ENCODE measurements at places on chromosomes 3 and 15. TPM values are rescaled to one million over a fixed set of nuclear protein-coding genes. Genes with fewer than 3 reads are reported as not detected.

Gene PCOLCE2
- total RNA-seq = 2.5 TPM

Gene PIGBOS1
- 10.8 TPM for total RNA-seq

Gene PEX5L
- 0.98 TPM for total RNA-seq

Gene DUOXA1
- 0.75 TPM for total RNA-seq

Gene TM4SF1
- total RNA-seq = 146 TPM

Gene GRK7
- not detected for total RNA-seq

Gene MCTP2
- 5.7 TPM for total RNA-seq

Gene PLA2G4E
- total RNA-seq = not detected

Gene PLSCR1
- 64.0 TPM for total RNA-seq

Gene FSIP1
- total RNA-seq = 0.63 TPM

DNA sequence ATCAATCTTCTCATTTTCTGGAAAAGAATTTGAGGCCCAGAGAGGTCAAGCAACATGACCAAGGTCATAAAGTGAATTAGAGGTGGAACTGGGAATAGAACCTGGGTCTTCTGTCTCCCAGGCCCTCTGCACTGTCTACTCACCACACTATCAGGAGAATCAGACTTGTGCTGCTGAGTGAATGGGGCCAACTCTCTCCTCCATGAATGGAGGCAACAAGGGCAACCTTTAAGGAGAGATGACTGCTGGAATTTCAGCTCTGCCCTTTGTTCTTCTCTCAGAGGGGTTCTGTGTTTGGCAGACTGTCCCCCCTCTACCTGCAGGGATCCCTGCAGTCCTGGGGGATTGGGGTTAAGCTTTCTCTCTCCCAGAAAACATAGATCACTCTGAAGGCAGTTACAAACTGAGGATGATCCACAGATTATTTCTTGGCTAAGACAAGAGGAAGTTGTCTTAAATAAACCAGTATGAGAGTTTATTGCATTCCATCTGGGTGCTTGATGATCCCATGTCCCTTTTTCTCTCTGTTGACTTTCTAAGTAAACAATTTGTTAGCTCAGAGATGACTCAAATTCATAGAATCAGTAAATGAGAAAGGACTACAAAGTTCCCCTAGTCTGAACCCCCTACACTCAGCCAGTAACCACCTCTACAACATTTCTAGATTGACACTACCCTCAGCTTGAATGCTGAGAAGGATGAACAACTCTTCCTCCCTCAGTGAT lies 99.0 kb upstream of the LIPC start:
- H3K4me1 ChIP-seq = peaks cover 55% of the 10 kb centered on the region
- 0 out of 2 replicates have a peak, but pooled peaks cover 3% of the 10 kb centered on the region for H3K36me3 ChIP-seq
- no peaks in the 10 kb centered on the region for H3K27me3 ChIP-seq

- peaks cover 43% of the 10 kb centered on the region for H3K4me1 ChIP-seq
- H3K27me3 ChIP-seq = no peaks in the 10 kb centered on the region
- no peak for DNase-seq
- no peak overlapping the region for H3K4me3 ChIP-seq
- H3K36me3 ChIP-seq = peaks cover 24% of the 10 kb centered on the region
- peak overlapping the region; percentile 5 for H3K27ac ChIP-seq
Observed at GRCh38 chr3:124826703-124827102, 60.5 kb downstream of the ITGB5 start.

DNA sequence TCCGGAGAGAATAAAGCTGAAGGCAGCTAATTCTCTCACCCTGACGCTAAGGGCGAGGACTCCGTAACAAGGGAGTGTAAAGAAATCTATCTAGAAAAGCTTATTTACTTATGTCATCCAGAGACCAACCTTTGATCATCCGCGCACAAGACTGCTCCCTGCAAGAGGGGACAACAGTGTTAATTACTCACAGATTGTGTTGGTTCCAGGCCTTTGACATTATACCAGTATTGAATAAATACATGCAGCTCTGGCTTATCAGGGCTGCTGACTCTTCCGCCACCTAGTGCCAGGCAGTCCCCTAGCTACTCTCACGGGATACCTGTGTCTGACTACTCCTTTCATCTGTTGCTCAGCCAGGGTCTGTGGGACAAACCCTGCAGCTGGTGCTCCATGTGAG lies 211.7 kb downstream of the DTWD1 start:
- peak; percentile 7 for DNase-seq
- H3K36me3 ChIP-seq = no peaks in the 10 kb centered on the region
- H3K4me1 ChIP-seq = no peaks in the 10 kb centered on the region
- H3K27me3 ChIP-seq = no peaks in the 10 kb centered on the region

- H3K27ac ChIP-seq = peak overlapping the region; percentile 28
- H3K36me3 ChIP-seq = no peaks in the 10 kb centered on the region
- no peak overlapping the region for H3K4me3 ChIP-seq
- H3K4me1 ChIP-seq = peaks cover 67% of the 10 kb centered on the region
Observed at GRCh38 chr15:74239051-74239705, 3.1 kb downstream of the CCDC33 start.

GRCh38 chr3:149613988-149614387 lies 43.8 kb downstream of the WWTR1 start:
- H3K4me3 ChIP-seq = no peak overlapping the region
- H3K27me3 ChIP-seq = no peaks in the 10 kb centered on the region
- 0 out of 2 replicates have a peak, but pooled peaks cover 4% of the 10 kb centered on the region for H3K36me3 ChIP-seq
- H3K4me1 ChIP-seq = no peaks in the 10 kb centered on the region
- DNase-seq = no peak

DNA sequence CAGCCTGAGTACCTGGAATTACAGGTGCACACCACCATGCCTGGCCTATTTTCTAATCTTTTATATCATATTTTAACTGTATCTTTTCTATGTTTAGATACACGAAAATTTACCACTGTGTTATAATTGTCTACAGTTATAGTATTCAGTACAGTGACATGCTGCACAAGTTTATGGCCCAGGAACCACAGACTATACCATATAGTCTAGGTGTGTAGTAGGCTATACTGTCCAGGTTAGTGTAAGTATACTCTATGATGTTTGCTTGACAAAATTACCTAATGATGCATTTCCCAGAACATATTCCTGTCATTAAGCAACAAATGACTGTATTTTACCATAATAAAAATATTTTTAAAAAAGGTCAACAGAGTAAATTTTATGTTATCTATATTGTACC lies 5.5 kb downstream of the LRRFIP2 start:
- H3K36me3 ChIP-seq = peaks cover 2% of the 10 kb centered on the region
- H3K27ac ChIP-seq = no peak overlapping the region
- no peak for DNase-seq
- H3K27me3 ChIP-seq = no peaks in the 10 kb centered on the region

GRCh38 chr15:58947179-58947578 lies 13.7 kb upstream of the SLTM start:
- H3K4me3 ChIP-seq = no peak overlapping the region
- peaks cover 21% of the 10 kb centered on the region for H3K4me1 ChIP-seq
- H3K27me3 ChIP-seq = no peaks in the 10 kb centered on the region

DNA sequence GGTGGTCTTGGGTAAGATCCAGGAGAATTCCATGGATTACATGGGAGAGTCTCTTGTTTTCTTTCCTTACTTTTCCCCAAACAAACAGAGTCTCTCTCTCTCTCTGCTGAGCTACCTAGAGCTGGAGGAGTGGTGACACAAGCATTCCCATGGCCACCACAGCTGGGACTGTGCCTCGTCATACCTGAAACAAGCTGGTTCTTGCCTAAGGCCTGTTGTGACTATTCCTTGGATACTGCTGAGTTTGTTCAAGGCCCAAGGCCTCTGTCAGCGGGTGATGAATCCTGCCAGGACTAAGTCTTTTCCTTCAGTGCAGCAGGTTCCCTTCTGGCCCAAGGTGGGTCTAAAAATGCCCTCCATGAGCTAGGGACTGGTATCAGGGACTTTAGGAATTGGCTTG lies 378.1 kb upstream of the ZNF385D start:
- no peaks in the 10 kb centered on the region for H3K4me1 ChIP-seq
- H3K36me3 ChIP-seq = no peaks in the 10 kb centered on the region
- H3K27me3 ChIP-seq = no peaks in the 10 kb centered on the region
- H3K27ac ChIP-seq = no peak overlapping the region
- no peak for DNase-seq
- no peak overlapping the region for H3K4me3 ChIP-seq

DNA sequence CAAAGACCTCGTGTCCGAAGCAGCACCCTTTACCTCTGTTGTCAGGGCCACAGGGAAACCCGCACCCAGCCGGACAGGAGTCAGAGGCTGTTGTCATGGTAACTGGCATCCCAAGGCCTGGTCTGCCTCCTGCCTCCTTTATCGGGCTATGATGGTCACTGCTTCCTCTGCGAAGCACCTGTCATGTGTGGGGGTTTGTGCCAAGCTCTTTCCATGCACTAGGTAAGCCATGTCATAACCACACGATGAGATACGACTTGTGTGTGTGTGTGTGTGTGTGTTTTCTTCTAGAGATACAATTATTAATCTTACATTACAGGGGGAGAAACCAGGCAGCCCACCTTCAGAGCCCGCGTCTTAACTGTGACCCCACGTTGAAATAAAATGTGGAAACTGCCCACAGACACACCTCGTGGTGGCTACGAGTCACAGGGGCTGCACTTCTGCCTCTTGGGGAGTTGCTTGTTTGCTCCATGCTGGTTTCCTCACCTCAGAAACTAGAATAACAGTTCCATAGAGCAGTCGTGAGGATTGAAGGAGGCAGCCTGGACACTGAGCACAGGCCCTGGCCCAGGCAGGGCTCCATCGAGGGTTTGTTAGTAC lies 18.0 kb downstream of the ZDHHC19 start:
- H3K4me1 ChIP-seq = peaks cover 14% of the 10 kb centered on the region
- H3K27ac ChIP-seq = no peak overlapping the region
- no peaks in the 10 kb centered on the region for H3K27me3 ChIP-seq
- DNase-seq = peak; percentile 42
- no peak overlapping the region for H3K4me3 ChIP-seq

DNA sequence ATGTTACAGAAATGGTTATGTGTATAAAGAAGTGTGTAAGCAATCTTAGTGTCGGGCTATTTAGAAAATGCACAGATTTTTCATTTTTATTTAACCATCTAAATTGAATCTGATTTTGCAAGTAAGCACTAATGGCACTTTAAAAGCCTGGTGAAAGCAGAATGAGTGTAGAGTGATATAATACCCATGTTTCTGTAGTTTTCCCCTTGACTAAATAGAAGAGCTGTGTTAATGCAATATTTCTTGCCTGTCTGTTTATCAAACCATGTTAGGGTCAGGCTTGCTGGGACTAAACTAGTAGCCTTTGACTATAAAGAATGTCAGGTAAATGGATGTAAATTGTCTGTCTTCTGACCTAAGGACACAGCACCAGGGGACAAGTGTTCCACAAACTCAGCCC lies 714.0 kb downstream of the CADM2 start:
- no peak for DNase-seq
- no peaks in the 10 kb centered on the region for H3K27me3 ChIP-seq
- no peaks in the 10 kb centered on the region for H3K4me1 ChIP-seq
- H3K36me3 ChIP-seq = no peaks in the 10 kb centered on the region
- no peak overlapping the region for H3K27ac ChIP-seq
- no peak overlapping the region for H3K4me3 ChIP-seq

GRCh38 chr3:46187876-46188275 lies 20.2 kb downstream of the CCR1 start:
- no peak overlapping the region for H3K27ac ChIP-seq
- no peaks in the 10 kb centered on the region for H3K4me1 ChIP-seq
- no peak overlapping the region for H3K4me3 ChIP-seq
- H3K27me3 ChIP-seq = no peaks in the 10 kb centered on the region

- H3K4me1 ChIP-seq = no peaks in the 10 kb centered on the region
- DNase-seq = no peak
- H3K36me3 ChIP-seq = no peaks in the 10 kb centered on the region
- no peak overlapping the region for H3K4me3 ChIP-seq
- no peaks in the 10 kb centered on the region for H3K27me3 ChIP-seq
- no peak overlapping the region for H3K27ac ChIP-seq
Observed at GRCh38 chr3:194879991-194880939, 194.6 kb downstream of the FAM43A start.

DNA sequence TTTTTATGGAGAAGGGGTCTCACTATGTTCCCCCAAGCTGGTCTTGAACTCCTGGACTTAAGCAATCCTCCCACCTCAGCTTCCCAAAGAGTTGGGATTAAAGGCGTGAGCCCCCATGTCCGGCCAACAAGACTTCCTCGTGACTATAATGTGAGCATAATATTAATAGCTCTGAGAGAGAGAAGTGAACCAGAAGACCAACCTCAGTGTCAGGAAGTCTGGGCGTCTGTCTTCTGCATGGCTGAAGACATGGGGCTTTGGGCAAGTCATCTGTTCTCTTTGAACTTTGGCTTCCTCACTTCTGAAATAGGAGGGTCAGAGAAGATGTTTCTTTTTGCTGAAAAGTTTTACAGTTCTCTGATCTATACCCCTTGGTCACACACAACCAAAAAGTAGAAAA lies 92.1 kb downstream of the SLC49A4 start:
- H3K27ac ChIP-seq = no peak overlapping the region
- DNase-seq = no peak

- no peak for DNase-seq
- no peaks in the 10 kb centered on the region for H3K27me3 ChIP-seq
- no peak overlapping the region for H3K4me3 ChIP-seq
- H3K27ac ChIP-seq = no peak overlapping the region
- no peaks in the 10 kb centered on the region for H3K4me1 ChIP-seq
Observed at GRCh38 chr3:181955566-181955965, 243.8 kb downstream of the SOX2 start.

GRCh38 chr3:67176396-67176795 lies 178.3 kb downstream of the KBTBD8 start:
- no peaks in the 10 kb centered on the region for H3K36me3 ChIP-seq
- no peak overlapping the region for H3K4me3 ChIP-seq

DNA sequence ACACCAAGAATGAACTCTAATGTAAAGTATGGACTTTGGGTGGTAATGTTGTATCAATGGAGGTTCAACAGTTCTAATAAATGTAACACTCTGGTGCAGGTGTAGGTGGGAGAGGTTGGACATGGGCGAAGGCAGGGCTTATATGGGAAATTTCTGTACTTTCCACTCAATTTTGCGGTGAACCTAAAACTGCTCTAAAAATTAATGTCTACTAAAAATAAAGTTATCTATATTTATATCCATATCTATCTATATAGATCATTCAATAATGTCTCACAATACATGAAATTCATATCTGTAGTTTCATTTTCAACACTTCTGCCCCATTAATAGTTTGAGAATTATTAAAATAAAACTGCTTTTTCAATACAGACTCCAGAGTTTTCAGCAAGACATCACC lies 49.3 kb downstream of the CD200R1 start:
- no peak for DNase-seq
- no peak overlapping the region for H3K27ac ChIP-seq
- H3K36me3 ChIP-seq = no peaks in the 10 kb centered on the region
- H3K4me1 ChIP-seq = no peaks in the 10 kb centered on the region
- H3K27me3 ChIP-seq = no peaks in the 10 kb centered on the region
- H3K4me3 ChIP-seq = no peak overlapping the region

DNA sequence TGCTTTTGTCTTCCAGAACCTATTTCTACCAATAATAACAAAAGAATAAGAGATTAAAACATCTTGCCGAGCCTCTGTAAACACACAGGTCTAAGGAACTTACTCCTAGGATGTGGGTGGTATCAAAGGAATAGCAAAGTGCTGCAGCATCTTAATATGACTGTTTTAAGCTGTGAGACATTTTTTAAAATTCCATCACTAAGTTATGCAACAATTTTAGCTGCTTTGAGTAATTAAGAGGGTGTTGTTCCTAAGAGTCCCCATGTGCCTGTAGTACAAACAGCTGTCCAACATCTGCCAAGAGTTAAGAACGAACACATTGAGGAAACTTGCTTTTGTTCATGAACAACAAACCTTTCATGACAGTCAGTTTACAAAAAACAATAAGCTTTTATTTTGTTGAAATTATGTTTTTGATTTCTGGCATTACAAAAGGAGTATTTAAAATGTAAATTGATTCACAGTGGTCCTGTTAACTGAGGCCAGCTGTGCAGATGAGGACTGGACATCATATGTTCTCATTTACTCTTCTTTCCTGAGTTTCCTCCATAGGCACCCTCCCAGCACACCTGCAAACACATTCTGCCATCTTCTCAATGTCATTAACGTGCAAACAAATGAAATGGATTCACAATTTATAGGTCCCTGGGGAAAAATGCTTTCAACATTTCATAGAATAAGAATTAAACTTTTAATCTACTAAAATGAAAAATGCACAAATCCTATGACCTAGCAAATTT lies 337.3 kb upstream of the ARHGEF26 start:
- DNase-seq = no peak
- no peaks in the 10 kb centered on the region for H3K4me1 ChIP-seq
- H3K4me3 ChIP-seq = no peak overlapping the region

All from PC-9 (cell line).